ENCODE measurements at places on chromosomes 16 and 17.

DNA sequence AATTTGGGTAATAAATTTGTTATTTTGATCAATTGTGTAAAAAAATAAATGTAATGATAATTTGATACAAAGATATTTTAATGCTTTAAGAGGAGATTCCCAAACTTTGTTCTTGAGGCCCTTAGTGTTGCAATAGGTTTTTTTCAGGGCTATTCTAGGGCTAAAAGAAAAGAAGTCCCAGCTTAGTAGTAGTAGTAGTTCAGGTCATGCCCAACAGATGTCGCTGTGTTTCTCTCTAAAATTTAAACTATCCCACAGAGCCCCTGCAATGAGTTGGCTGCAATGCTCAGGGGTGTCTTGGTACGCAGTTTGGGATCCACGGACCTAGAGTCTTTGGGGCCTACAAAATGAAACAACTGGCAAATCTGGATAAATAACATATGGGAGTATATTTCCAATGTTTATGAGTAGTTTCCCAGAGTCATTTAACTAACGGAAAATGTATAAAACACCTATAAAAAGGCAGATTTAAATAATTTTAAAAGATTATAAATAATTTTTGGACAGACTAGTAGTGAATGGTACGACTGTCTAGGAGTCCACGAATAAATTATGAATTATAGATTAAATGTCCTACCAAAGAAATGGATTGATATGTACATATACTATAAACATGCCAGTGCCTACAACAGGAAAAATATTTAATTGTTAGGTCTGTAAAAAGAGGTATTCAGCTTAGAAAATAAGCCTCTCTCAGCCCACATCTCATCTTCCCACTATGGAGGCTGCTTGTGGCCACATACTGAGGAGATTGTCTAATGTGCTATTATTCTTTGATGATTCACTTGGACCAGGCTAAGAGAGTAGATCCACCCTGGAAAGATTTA is 228.5 kb upstream of the PMFBP1 start:
- peak; percentile 61 for DNase-seq

GRCh38 chr16:3725276-3725675 is 8.0 kb upstream of the TRAP1 start:
- DNase-seq = no peak

DNA sequence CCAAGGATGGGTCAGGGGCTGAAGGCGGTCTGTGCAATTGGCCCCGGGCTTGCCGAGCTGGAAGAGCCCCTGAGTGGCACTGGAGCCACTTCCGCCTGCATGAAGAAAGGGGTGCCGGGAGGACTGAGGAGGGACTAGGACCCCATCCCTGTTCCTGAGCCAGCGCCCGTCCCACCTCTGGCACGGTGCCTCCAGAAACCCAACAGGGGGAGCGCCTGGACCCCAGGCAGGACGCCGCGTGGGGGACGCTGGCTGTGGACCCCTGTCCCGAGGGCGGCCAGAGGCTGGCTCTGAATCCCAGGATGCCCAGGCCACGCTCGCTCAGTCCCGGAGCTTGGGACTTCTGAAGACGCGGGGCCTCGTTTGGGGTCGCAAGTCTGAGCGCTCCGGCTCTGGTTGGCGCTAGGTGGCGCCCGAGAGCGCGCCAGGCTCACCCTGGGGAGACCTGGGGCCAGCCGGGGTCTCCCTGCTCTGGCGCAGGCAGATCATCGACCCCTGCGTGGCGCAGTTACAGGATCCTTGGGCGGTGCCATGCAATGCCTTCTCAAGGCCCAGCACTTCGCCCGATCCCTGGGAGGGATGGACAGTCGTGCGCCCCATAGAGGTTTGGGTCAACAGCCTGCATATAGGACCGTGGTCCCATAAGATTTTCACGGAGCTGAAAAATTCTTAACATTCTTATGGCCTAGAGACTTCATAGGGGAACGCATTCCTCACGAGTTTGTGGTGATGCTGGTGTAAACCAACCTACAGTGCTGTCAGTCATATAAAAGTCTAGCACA is 58.5 kb upstream of the CREBBP start:
- peak; percentile 70 for DNase-seq

- DNase-seq = no peak
Observed at GRCh38 chr17:67359960-67360791, 6.2 kb downstream of the PSMD12 start.

DNA sequence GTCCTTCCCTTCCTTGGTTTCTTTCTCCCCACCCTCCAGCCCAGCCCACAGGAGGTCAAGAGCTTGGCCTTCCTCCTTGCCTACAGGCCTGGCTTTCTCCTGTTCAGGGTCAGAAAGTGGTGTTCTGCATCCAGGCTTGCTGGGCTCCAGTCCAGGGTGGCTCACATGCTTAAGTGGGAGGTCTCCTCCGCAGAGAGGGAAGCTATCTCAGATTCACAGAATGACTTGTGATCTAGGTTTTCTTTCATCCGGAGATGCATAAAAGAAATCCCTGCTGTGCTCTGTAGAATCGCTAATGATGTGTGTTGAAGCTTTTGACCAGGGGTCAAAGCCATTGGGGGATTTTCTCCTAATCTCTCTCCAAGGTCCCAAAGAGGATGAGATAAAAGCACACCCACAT is 382.3 kb upstream of the EEF2KMT start:
- DNase-seq = no peak

All from RPMI7951 (cell line).